Right atrium auricular region (tissue), 2 donors: ENCODE measurements at places on chromosomes 12 and 14. TPM values are rescaled to one million over a fixed set of nuclear protein-coding genes. Genes with fewer than 3 reads are reported as not detected.

DNA sequence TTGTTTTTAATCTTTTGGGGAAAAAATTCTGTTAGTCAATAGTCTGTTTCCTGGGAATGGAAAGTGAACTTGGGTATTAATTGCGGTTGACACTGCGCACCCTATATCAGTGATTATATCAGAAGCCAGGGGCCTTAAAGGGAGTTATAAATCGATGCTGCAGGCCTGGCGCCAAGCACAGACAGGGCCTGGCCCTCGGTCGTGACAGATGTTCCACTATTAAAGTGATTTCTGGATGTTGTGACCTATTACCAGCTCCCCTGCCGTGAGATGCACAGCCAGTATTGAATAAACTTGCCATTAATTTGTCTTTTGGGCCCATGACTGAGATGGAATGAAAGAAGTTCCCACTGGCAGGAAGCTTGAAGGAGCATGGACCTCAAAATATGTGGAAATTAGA, 45.1 kb upstream of the KITLG start:
- H3K4me3 ChIP-seq, result no peak overlapping the region
- no peaks in the 10 kb centered on the region for H3K27me3 ChIP-seq
- H3K27ac ChIP-seq, result no peak overlapping the region
- H3K4me1 ChIP-seq, result no peaks in the 10 kb centered on the region

DNA sequence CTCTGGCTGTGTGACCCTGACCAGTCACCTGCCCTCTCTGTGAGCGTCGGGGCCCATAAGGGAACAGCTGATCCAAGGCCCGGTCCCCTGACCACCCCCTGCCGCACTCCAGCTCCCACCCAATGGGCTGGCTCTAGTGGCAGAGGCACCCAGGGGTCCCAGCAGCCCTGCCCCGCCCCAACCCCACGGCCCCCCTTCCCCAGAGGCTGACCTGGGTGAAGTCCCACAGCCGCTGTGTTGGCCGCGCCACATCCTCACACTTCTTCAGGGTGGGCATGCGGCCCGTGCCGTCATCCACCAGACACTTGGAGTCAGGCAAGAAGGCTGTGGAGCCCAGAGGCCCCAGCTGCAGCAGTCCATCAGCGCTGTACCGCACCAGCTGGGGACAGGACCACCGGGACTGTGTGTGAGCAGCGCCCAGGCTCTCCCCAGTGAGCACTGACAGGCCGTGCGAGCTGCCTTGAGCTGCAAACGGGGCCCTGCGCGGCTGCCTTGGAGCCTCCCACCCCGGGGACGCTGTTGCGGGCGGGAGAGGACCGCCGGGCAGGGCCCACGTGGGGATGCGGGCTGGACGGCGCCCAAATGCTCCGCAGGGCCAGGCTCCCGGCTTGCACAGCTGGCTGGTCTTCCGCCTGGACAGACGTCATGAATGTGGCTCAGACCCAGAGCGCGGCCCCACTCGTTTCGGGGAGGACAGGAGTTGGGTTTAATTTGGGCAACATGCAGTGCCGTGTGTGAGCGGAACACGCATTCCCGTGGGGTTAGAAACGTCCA, 53.5 kb downstream of the NOC4L start:
- no peaks in the 10 kb centered on the region for H3K27me3 ChIP-seq
- H3K27ac ChIP-seq, result no peak overlapping the region
- H3K36me3 ChIP-seq, result no peaks in the 10 kb centered on the region
- DNase-seq, result no peak
- no peak overlapping the region for H3K4me3 ChIP-seq
- H3K4me1 ChIP-seq, result no peaks in the 10 kb centered on the region

DNA sequence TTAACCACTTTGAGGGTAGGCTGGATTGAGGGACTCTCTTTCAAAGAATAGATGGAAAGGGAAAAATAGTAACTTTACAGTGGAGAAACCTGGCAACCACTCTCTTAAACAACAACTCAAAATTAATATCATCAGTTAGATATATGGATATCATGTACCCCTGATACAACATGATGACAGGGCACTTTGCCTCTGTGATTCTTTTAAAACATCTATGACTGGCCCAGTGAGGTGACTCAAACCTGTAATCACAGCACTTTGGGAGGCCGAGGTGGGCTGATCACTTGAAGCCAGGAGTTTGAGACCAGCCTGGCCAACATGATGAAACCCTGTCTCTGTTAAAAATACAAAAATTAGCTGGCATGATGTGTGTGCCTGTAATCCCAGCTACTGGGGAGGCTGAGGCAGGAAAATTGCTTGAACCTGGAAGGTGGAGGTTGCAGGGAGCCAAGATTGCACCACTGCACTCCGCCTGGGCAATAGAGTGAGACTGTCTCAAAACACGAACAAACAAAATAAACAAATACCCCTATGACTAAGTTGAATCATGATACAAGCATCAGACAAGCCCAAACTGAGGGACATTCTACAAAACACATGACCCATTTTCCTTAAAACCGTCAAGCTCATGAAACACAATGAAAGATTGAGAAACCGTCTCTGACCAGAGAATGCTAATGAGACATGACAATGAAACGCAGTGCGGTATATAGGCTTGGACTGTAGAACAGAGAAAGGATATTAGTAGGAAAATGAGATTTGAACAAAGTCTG, 26.4 kb upstream of the SLC7A8 start:
- no peaks in the 10 kb centered on the region for H3K27me3 ChIP-seq
- H3K27ac ChIP-seq, result no peak overlapping the region
- H3K36me3 ChIP-seq, result no peaks in the 10 kb centered on the region
- H3K4me3 ChIP-seq, result no peak overlapping the region
- H3K4me1 ChIP-seq, result no peaks in the 10 kb centered on the region
- no peak for DNase-seq

Gene KRT81
- total RNA-seq, result not detected

Gene SLC4A8
- 0.28 TPM for total RNA-seq

Gene RNASE3
- 0.59 TPM for total RNA-seq
